ENCODE measurements at places on chromosomes 5 and 9. TPM values are rescaled to one million over a fixed set of nuclear protein-coding genes. Genes with fewer than 3 reads are reported as not detected.

The PTGDS gene
- polyA plus RNA-seq: 3.8 TPM

The PGGT1B gene
- polyA plus RNA-seq: 36.9 TPM

The LMNB1 gene
- polyA plus RNA-seq: 135 TPM

The SH2D3C gene
- polyA plus RNA-seq: 13.8 TPM

The DDX4 gene
- polyA plus RNA-seq: not detected

The CCDC183 gene
- 6.5 TPM for polyA plus RNA-seq
